ENCODE measurements at places on chromosomes 11 and 22. TPM values are rescaled to one million over a fixed set of nuclear protein-coding genes. Genes with fewer than 3 reads are reported as not detected.

DNA sequence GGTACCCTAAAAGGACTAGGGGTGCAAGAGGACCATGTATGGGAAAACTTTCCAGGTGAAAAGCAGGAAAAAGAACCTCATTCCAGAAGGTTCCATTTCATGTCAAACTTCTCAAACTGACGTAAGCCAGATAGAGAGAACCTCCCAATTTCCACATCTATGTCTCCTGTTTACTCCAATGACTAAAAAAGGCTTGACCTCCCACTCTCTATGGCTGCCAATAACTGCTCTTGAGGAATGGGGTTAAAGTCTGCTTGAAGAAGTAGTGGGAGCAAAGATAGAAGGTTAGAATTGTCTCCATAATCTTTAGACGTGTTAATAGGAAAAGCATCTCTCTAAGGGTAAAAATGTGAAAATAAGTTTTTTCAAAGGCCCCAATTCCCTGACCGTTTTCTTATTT, 38.0 kb downstream of the DCUN1D5 start:
- no peak overlapping the region for H3K27ac ChIP-seq
- no peaks in the 10 kb centered on the region for H3K36me3 ChIP-seq
- no peaks in the 10 kb centered on the region for H3K27me3 ChIP-seq
- peaks cover 9% of the 10 kb centered on the region for H3K4me1 ChIP-seq
- no peak for DNase-seq

- no peak overlapping the region for H3K4me3 ChIP-seq
- DNase-seq: no peak
- no peaks in the 10 kb centered on the region for H3K4me1 ChIP-seq
- H3K27me3 ChIP-seq: no peaks in the 10 kb centered on the region
Measured at GRCh38 chr11:108536783-108537182, 38.6 kb upstream of the POGLUT3 start.

DNA sequence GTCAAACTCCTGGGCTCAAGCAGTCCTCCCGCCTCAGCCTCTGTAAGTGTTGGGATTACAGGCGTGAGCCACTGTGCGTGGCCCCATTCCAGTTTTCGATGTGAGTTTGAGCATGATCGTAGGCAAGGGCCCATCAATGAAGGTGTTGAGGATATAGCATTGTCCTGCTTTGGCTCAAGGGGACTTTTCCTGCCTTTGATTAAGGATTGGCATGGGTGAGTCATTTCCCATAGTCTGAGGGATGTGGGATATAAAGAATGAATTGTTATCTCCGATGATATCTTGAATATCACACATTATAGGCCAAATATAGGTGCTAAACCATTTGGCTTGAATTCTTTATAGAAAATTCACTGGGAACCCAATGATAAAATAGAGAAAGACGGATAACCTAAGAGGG, 30.4 kb downstream of the STIM1 start:
- H3K36me3 ChIP-seq: peaks cover 4% of the 10 kb centered on the region
- no peak overlapping the region for H3K4me3 ChIP-seq
- peaks cover 49% of the 10 kb centered on the region for H3K4me1 ChIP-seq
- no peak for DNase-seq

- peak overlapping the region; percentile 39 for H3K4me3 ChIP-seq
- no peaks in the 10 kb centered on the region for H3K27me3 ChIP-seq
- peak; percentile 68 for DNase-seq
- no peaks in the 10 kb centered on the region for H3K4me1 ChIP-seq
- no peaks in the 10 kb centered on the region for H3K36me3 ChIP-seq
- no peak overlapping the region for H3K27ac ChIP-seq
Measured at GRCh38 chr22:23402275-23403151, 177.6 kb downstream of the IGLL1 start.

DNA sequence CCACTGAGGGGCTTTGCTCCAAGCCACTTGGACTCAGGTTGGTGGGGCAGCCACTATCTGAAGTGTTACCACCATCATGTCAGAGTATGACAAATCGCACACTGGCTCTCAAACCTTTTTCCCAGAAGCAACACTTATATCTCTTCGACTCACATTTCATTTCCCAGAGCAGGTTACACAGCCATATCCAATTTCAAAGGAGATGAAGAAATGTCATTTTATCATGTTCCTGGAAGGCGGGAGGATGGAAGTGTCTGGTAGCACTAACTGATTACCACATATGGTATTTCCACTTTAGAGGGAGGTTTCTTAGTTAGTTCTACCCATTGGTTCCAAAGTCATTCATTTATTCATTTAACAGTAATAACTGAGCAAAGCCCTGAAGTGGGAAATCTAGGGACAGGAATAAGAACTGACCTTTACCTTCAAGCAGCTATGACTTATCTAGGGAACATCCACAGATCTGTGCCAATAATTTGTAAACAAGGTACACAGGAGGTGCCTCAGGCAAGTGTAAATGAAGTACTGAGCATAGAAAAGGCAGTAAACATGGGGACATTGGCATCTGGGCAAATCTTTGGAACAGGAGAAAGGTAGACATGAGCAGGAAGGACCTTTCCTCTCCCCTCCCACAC, 54.9 kb upstream of the LRRC55 start:
- H3K36me3 ChIP-seq: no peaks in the 10 kb centered on the region
- no peak overlapping the region for H3K27ac ChIP-seq
- peaks cover 55% of the 10 kb centered on the region for H3K27me3 ChIP-seq
- DNase-seq: no peak
- H3K4me3 ChIP-seq: no peak overlapping the region

DNA sequence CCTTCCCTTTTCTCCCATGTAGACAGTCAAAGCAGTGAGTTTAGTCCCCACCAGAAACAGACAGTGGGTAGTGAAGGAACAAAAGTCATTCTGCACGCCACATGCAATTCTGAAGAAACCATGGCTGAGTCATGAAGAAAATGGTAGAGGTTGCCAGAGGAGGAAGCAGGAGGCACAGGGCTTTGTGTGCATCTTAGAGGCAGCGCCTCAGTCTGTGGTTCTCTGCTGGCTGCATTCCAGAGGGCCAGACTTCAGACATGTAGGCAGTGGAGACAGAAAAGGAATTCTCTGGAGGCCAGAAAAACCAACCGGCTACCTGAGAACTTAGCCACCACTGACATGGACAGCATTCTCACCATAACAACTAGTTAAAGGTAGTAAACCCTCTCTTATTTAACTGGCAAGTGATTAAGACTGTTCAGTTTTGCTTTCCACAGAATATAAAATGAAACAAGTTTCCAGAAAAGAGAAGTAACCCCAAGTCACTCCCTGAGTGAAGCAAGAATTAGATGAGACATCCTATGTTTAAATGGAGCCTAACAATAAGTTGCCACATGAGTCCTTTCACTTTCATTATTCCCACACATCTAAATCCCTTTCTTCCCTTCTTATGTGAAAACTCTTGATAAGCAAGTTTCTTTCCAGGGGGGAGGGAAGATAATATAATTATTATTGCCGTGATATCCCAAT, 556.1 kb downstream of the SOX6 start:
- peaks cover 5% of the 10 kb centered on the region for H3K4me1 ChIP-seq
- peaks cover 13% of the 10 kb centered on the region for H3K27me3 ChIP-seq
- peak overlapping the region; percentile 88 for H3K27ac ChIP-seq
- DNase-seq: peak; percentile 11
- peaks cover 1% of the 10 kb centered on the region for H3K36me3 ChIP-seq

- no peak overlapping the region for H3K4me3 ChIP-seq
- H3K36me3 ChIP-seq: no peaks in the 10 kb centered on the region
- no peak overlapping the region for H3K27ac ChIP-seq
- no peaks in the 10 kb centered on the region for H3K27me3 ChIP-seq
- DNase-seq: no peak
- no peaks in the 10 kb centered on the region for H3K4me1 ChIP-seq
Measured at GRCh38 chr11:77199137-77199745, 71.2 kb downstream of the MYO7A start.

GRCh38 chr11:30406978-30407762, 84.3 kb downstream of the ARL14EP start:
- no peak for DNase-seq
- no peaks in the 10 kb centered on the region for H3K4me1 ChIP-seq
- H3K27ac ChIP-seq: no peak overlapping the region
- H3K4me3 ChIP-seq: no peak overlapping the region
- H3K27me3 ChIP-seq: no peaks in the 10 kb centered on the region

DNA sequence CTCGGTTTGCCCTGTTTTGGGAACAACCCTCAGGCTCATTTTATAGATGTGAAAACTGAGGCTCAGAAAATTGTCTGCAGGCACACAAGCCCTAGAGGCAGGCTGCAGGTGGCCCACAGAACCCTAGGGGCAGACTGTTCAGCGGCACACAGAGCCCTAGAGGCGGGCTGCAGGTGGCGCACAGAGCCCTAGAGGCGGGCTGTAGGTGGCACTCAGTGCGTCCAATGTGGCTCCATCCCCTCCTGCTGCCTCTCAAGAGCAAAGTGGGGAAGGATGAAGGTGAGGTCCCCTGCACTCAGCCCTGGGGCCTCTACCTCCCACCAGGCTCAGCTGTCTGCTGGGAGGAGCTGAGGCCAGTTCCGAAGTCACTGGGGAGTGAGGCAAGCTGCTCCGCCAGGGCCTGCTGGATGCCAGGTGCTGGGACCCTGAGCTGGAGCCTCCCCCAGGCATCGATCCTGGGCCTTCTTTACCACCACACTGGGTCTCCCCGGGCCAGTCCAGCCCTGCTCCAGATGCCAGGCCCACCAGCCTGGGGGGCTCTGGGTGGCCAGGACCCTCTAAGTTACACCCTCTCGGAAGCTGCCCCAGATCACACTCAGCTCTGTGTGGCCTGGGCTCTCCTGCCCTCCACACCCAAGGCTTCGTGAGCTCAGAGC, 2.3 kb downstream of the ACY3 start:
- H3K27ac ChIP-seq: no peak overlapping the region
- H3K4me3 ChIP-seq: no peak overlapping the region
- no peaks in the 10 kb centered on the region for H3K27me3 ChIP-seq
- no peaks in the 10 kb centered on the region for H3K36me3 ChIP-seq
- peak; percentile 53 for DNase-seq

The POU2AF3 gene
- total RNA-seq: not detected

The ELMOD1 gene
- total RNA-seq: not detected

The UBE4A gene
- 45.6 TPM for total RNA-seq

The FIBIN gene
- total RNA-seq: not detected
